Calu3 (cell line): ENCODE measurements at places on chromosomes 12 and 14.
A peak's percentile ranks its signal among the peaks of the same experiment; 100 is the strongest.

GRCh38 chr14:46691819-46692218 is 40.2 kb upstream of the RPL10L start:
- DNase-seq: no peak

DNA sequence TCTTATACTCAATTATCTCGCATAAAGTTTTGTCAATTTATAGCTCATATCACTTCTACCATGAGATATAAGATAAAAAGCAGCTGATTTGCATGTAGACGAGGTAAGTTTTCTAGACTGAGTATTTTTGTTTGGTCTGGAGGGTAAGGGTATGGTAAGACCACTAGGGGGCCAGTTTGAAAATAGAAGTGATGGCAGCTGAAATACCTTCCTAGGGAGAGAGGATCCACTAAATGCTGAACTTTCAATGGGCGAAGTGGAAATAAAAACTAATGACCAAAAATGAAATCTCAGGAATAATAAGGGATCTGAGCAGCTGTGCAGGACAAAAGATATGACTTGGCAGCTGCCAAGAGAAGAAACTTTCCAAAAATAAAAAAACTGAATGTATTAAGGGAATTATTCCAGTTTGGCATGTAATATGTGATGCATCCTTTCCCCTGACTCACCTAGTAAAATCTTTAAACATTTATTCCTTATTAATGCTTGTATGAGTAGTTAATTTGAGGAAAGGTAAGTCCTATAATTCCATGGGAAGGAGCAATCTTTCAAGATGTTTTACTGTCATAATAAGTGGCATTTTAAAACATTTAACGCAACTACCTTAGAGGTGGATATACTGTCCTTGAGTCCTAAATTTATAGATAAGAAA is 754.5 kb downstream of the C12orf50 start:
- peak; percentile 17 for DNase-seq

DNA sequence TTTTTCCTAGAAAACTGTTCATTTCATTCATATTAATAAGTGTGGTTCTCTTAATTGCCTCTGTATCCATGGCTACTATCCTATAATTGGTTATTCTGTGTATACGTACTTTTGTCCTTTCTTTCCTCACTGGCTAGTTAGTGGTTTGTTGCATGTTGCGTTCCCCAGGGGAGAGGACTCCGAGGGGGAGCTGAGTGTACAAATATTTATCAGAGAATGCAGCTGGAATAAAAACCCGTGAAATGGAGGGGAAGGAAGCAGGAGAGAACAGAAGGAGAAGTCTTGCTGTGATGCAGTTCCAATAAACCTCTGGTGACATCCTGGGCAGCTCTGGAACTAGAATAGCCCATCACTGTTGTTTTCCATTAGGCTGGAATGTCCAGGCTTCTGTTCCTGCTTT is 117.1 kb upstream of the RGS6 start:
- no peak for DNase-seq

GRCh38 chr14:94100847-94101246 is 9.7 kb upstream of the IFI27 start:
- no peak for DNase-seq

- no peak for DNase-seq
Measured at GRCh38 chr12:50252977-50253602, 30.2 kb downstream of the LIMA1 start.

DNA sequence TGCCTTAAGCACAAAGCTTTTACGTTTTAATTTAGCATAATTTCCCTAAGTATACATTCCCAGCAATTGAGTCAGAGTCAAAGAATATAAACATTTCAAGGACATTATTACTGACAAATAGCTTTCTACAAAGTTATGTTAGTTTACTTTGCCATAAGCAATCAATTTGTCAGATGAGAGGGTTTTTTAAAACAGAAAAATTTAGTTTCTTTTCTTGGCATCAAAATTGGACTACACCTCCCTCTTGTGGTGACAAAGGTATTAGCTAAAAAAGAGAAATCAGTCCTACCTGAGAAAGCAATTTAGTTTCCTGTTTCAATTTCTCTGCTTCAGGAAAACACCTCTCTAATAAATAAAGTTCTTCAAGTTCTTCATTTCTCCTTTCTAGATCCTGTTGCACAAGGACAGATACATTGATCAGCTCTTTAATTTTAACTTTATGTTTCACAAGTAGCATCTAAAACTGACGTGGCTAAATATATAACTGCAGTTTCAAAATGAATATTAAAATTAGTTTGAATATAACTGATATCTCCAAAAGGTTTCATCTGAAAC is 39.9 kb downstream of the DNAI7 start:
- peak; percentile 4 for DNase-seq

DNA sequence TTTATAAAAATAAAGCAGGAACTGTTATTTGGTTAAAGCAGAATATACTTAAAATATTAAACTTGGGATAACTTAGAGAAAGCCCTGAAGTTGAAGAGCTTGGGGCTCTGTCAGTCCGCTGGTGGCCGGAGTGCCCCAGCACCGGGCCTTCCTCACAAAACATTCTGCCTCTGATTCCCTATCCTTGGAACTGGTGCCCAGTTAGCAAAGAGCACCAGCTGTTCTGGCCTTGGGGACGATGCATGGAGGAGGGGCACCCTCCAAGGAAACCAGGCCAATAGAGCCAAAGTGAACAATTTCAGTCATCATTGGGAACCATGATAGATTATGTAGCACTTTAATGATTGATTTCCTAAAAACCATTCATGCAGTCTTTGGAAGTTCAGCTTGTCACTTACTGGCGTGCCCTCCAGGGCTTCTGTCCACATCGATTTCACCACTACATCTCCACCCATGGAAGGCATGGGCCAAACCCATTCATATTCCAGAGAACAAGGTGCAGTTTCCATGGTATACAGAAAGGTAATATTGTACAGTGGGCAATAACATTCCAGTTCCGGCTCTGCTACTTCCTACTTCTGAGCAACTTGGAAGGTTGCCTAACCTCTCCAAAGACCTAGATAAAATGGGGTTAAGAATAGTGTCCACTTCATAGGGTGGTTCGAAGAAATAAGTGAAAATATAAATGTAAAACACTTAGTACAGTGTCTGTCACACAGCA is 145.9 kb downstream of the ETV6 start:
- DNase-seq: peak; percentile 49

DNA sequence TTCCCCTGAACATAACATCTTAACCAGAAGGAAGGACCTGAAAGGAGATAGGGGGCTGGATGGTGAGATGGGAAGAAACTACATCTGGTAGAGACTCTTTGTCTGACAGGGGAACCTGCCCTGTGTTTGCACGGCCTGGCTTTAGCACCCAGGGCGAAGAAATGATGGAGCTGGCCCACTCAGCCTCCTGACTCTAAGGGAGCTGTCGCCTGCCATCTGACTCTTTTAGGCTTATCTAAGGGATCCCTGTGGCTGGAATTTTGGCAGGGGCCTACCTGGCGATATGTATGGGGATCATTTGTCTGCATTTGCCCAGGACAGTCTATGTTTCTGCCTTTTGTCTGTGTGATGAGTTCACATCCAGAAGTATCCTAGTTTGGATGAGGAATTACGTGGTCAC is 15.6 kb upstream of the CACNA2D4 start:
- DNase-seq: no peak

- DNase-seq: no peak
Measured at GRCh38 chr14:98704441-98704840, 567.6 kb downstream of the BCL11B start.

- DNase-seq: no peak
Measured at GRCh38 chr12:59425798-59426197, 170.0 kb upstream of the SLC16A7 start.

DNA sequence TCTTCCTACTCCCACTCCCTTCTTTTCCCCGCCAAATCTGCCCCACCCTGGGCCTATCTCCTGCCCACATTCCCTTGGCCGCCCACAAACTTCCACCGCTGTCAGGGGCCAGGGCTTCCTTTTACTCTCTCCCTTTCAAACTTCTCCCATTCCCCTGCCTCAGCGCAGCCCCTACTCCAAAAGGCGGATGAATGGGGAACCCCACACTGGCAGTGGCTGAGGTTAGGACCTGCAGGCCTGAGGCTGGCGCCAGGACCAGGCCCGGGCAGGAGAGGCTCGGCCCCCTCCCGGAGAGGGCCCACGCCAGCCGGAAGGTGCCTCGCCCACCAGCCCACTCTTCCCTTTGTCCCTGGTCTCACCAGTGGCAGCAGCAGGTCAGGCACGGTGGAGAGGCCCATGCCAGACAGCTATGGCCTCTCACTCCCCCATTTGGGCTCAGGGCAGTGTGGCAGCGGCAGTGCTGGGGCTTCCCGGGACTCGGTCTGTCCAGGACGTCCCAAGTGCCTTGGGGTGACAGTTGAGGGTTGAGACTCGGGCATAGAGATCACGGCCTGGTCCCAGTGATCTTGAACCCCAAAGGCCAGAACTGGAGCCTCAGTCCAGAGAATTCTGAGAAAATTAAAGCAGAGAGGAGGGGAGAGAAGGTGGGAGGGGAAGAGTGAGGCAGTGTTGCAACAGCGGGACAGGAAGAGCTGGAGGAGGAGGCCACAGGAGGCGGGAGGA is at the start of gene TNFRSF1A:
Gene TNFRSF1A, minus strand, starts transcription at position 660 of the 723 bp plus-strand sequence. Its CDS starts 262 bp downstream, at position 398.
- peak; percentile 65 for DNase-seq

DNA sequence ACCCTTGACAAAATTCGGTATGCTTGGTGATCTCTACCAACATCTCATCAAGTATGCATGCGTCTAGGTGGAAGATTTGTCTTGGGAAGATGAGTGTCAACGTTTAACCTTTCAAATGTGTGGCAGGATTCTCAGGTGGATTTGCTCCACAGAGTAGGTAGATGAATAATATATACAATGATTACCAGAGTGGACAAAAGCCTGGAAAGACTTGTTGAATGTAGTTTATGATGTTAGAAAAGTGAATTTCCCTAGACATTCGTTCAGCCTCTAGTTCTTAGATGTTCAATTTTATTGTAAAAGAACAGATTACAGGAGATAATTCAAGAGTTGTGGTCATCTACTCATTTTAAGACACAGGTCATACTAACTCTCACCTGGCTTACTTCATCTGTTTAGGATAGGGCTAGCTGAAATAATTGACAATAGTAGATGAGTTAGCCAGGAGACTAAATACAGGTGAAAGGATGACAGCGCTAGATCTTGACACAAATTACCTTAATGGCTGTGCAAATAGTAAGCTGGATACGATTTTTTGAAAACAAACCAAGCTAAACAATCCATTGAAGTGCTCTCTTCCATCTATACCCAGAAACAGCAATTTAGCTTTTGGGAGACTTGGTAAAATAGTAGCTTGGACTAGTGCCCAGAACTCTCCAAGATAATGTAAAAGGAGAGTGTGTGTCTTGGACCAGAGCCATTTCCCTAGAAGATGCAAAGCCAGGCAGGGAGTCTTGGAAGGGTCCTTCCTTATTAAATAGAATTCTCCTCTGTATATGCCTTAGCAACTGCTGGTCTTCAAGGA is 168.0 kb downstream of the DACT1 start:
- DNase-seq: no peak

GRCh38 chr14:69037790-69038454 is 58.8 kb upstream of the ACTN1 start:
- DNase-seq: no peak

DNA sequence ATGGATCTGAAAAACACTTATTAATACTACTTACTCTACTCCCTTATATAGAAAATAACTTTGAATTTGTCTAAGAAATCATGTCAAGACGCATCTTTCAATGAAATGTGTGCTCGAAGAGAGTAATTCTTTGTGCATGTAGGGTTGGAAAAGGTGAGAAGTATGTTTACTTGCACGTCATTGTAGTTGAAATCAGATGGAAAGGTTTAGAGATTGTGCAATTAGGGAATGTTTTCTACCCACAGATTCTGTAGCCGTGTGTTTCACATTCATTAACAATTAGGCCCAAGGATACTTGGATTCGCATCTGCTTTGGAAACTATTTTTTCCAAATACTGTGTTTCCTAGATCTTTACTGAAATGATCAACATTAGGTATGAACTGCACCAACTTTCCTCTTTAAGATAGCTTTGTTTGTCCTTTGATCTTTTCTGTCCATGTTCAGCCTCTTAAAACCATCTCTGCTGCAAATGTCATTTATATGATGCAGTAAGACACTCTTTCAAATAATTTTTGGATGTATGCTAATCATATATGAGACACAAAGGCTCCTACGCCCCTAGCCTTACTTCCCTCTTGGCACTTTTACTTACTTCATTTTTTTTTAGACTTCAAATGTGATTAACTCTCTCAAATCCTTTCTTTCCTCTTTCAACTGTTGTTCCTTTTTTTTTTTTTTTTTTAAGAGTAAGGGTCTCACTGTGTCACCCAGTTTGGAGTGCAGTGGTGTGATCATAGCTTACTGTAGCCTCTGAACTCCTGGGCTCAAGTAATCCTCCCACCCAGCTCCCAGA is 58.0 kb upstream of the PSMA6 start:
- DNase-seq: no peak

DNA sequence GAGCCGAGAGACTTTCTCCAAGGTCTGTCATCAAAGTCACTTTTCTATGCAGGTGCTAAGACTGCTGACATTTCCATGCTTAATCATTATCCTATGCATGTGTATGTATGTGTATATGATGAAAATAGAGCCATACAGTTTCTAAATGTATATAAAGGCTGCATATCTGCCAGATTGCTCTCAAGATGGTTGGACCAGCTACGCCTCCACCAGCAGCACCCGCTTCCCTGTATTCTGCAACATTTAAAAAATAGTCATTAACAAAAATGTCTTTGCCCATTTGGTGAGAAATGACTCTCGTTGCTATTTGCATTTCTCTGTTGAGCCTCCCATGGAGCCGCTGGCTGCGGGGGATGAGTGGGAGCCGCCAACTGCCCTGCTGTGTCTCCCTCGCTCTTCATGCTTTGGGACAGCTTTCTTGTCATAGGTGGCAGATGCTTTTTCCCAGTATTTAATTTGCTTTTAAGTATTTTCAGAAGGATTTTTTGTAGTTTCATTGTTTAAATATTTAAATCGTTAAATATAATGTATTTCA is 54.7 kb downstream of the DYNC1H1 start:
- no peak for DNase-seq

GRCh38 chr12:131090274-131091210 is 136.8 kb downstream of the ADGRD1 start:
- DNase-seq: no peak

- no peak for DNase-seq
Measured at GRCh38 chr14:105026802-105027563, 6.1 kb upstream of the CDCA4 start.

- no peak for DNase-seq
Measured at GRCh38 chr14:23629832-23630396, 6.2 kb upstream of the DHRS2 start.

- no peak for DNase-seq
Measured at GRCh38 chr12:98402091-98402490, 113.3 kb upstream of the TMPO start.

DNA sequence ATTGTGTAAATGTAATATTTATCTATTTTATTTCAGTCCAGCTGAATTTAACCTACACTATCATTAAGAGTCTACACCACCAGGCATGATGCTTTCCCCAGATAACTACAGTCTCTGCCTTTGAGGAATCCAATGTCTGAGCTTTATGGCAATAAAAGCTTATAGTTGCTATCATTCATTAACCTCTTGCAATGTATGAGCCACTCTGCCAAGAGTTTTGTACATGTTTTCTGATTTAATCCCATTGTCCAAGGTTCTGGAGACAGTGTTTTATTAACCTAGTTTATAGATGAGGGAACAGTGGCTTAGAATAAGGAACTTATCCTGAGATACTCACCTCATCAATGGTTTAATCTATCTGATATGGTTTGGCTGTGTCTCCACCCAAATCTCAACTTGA is 17.1 kb upstream of the KITLG start:
- no peak for DNase-seq
